ENCODE measurements at places on chromosomes 6 and 20.

DNA sequence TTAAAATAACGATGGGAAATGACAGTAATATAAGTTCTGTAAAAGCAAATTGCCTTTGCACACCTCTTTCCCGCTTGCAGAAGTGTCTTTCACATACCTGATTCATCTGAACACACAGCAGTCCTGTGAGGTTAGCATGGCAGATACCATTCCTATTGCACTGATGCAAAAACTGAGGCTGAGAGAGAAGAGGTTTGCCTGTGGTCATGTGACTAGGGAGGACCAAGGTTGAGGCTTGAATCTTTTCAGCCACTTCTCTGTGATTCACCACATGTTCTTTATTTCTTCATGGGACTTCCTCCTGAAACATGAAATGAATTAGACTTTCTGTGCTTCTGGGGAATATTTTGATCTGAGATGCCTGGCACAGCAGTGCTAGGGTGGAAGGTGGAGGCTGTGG lies 92.9 kb downstream of the VEGFA start:
- no peak for DNase-seq

GRCh38 chr6:129094147-129094546 lies 211.2 kb downstream of the LAMA2 start:
- DNase-seq: no peak

DNA sequence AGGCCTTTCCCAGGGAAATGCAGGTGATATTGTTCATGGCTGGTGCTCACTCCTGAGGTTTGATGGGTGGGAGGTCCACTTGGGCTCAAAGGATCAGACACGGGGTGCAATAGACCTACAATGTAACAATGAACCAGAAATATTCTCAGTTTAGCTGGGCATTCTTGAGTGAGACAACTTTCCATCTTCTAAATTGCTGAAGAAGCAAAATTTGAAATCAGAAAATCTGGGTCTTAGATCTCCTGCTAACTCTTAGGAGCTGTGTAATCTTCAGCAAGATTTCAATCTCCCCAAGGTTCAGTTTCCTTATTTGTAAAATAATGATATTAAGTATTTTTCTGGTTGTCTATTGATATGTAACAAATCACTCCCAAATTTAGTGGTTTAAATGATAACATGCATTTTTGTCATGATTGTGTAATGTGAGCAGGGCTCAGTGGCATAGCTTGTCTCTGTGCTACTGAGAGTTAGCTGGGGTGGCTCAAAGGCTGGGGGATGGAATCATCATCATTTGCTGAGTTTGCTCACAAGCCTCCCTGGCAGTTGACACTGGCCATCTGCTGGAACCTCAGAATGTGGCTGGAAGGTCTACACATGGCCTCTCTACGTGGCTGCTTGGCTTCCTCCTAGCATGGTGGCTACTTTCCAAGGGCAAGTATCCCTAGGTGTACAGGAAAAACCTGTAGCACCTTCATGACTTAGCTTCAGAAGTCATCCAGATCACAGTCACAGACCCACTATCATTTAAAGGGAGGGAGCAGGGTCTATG lies 98.8 kb downstream of the GRM1 start:
- DNase-seq: no peak

DNA sequence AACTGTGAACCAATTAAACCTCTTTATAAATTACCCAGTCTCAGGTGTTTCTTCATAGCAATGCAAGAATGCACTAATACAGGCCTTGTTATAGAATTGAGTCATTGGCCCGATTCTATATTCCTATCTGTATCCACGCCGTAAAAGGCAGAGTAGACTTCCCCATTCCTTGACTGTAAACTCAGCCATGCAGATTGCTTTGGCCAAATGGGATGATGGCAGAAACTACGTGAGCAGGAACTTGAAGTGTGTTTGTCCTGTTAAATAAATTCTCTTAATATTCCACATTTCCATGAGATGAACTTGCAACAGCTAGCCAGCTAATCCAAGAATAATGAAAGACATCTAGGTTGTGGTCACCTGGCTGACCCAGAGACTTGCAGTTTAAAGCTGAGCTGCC lies 3.9 kb upstream of the SAYSD1 start:
- DNase-seq: no peak

- DNase-seq: no peak
These were observed 88.2 kb downstream of the CDH26 start for GRCh38 chr20:60046436-60046835.

DNA sequence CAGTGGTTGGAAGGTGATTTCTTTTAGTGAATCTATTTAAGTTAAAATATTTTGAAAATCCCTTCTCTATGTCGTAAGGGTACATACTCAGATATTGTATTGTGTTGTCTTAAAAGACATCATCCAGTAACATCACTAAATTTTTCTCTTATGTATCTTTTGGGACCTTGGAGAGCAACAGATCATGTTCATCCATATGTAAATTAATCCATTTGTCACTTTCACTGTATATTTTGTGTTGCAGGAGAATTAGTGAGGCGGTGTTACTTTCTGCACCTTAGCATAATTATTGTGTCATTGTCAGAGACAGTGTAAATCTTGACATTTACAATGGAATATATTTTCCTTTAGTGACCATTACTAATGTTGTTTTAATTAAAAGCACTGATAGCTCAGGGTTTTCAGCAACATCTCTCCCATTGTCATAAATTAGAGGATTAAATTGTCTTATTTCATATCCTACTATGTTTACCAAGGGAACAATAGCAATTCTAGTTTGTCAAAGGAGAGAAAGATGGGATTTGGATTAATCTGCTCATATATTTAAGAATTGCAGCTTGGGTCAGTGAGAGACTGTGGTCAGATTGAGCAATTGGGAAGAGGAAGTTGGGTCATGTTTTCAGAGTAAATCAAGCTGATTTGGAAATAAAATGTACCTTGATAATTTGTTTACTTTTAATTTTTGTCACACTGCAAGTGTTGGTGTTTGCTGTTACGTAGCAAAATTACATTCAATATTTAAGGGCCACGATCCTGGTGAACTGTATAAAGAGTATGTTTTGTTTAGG lies 22.7 kb downstream of the DOK5 start:
- DNase-seq: no peak

DNA sequence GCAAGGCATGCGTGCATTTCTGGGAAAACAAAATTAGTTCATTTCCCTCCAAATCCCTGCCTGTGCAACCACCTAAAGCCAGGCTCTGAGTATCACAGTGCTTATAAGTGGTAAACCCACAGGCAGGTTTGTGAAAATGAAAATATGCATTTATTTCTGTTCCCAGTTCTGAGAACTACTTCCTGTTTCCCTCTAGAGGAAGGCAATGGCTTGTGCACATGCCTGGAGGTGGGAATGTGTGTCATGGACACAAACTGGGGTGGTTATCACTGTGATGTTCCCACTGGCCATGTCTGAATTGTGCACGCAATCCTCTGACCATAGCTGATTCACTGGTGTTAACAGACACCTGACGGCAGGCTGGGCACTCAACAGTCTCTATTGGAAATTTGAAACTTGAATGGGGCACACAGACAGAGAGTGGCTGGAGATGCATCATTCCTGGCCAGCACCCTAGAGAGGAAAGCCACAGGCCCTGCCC lies 26.3 kb downstream of the FAM110A start:
- DNase-seq: no peak

GRCh38 chr6:23181356-23182110 lies 612.2 kb downstream of the HDGFL1 start:
- DNase-seq: no peak

DNA sequence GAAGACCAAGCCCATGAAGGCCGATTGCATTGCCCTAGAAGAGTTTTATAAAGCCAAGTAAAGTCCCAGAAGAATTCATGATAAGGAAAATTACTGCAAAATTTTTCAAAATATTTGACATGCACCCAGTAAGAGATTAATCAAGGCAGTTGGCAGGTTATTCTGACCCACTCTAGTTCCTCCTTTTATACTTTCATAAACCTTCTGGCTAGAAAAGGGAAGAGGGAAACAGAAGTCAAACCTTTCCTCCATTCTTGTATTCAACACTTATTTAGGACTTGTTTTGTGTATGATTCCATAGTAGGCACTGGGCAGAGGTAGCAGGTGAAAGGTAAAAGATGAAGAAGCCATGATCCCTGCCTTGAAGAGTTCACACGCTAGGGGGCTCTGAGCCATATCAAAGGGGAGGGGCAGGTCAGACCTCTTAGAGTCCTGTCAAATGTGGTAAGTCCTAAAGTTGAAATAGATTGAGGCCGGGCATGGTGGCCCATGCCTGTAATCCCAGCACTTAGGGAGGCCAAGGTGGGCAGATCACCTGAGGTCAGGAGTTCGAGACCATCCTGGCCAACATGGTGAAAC lies 85.4 kb downstream of the NDUFAF5 start:
- no peak for DNase-seq

DNA sequence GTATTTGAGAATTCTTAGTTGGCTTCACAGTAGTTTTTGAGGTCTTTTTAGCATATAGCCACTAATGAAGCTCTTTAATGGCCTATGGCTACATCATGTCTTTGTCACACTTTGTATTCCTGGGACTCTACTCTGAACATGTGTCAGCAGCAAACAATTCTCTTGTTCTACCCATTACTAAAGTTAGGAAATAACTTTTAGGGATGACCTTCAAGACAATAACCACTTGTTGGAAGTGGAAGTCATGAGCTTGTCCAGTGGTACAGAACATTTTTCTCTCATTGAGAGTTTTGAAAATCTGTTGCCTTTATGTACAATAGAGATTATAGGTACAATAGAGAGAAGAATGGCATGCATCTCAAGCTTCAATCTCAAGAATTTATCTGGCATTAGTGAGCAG lies 571.6 kb upstream of the JAG1 start:
- no peak for DNase-seq

DNA sequence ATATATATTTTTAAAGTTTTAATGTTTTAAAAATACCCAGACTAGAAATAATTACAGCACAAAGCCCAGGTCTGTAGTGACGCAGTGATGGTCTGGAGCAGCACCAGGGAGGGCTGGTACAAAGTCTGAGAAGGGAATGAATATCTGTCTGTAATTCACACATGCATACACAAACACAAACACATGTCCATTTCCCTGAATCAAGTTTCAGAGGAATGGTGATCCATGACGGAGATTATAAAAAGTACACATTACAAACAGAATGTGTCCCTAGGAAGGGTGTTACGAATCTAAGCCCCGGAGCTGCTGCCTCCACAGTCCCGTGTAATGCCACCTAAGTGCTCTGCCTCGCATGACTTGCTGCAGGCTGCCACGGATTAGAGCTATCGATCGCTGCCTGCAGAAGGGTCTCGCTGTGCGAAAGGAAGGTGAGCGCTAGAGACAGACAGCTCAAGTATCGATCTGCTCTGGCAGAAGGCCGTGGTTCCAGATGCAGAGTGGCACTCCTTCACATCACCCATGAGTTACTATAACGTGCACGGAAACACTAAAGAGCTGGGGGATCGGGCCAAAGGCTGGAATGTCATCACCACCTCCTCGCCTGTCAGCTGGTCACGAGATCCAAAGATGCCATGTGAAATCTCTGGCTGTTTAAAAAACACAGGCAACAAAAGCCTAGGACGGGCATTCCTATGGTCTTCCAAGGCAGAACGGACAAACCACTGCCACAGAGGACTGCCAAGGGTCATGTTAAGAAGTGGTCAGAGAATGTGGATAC lies 87.1 kb downstream of the INSM1 start:
- no peak for DNase-seq

DNA sequence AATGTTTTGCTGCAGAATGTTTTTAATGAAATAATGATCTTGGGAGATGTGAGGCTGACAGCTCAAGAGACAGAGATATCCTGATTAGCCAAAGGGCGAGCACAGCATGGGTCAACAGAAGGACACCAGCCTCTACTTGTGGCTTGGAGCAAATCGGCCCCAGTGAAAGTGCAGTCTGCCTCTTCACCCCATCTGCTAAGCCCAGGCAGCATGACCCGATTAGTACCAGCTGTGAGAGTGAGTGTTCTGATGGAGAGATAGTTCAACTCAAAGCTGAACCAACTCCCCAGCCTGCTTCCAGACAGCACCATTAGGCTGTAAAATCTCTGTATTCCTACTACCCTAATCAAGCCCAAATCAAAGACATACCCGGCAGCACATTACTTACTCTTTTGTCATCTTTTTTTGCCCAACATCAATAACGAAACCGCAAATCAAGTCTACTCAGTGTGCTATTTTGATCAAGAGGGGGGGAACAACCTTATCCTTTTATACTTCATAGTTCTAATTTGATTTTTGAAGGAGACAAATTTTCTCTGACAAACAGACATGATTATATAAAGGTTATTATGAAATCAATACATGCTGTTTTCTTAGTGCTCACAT lies 514.1 kb upstream of the NRSN1 start:
- no peak for DNase-seq

GRCh38 chr6:89567630-89568390 lies 70.7 kb downstream of the LYRM2 start:
- DNase-seq: no peak

GRCh38 chr6:127404133-127404532 lies 55.1 kb downstream of the KIAA0408 start:
- DNase-seq: no peak

GRCh38 chr6:6460416-6460815 lies 128.1 kb upstream of the LY86 start:
- DNase-seq: no peak

GRCh38 chr20:36804425-36804824 lies 30.9 kb upstream of the DSN1 start:
- no peak for DNase-seq

- no peak for DNase-seq
These were observed 110.9 kb downstream of the JAG1 start for GRCh38 chr20:10562899-10563298.
